ENCODE measurements at places on chromosomes 7 and 10.

- no peak for DNase-seq
These were observed 57.3 kb upstream of the SMIM30 start for GRCh38 chr7:113175525-113176104.

- DNase-seq, result no peak
These were observed 310.4 kb upstream of the IMMP2L start for GRCh38 chr7:111872450-111873325.

GRCh38 chr7:158422196-158422886 is 165.3 kb downstream of the PTPRN2 start:
- DNase-seq, result no peak

DNA sequence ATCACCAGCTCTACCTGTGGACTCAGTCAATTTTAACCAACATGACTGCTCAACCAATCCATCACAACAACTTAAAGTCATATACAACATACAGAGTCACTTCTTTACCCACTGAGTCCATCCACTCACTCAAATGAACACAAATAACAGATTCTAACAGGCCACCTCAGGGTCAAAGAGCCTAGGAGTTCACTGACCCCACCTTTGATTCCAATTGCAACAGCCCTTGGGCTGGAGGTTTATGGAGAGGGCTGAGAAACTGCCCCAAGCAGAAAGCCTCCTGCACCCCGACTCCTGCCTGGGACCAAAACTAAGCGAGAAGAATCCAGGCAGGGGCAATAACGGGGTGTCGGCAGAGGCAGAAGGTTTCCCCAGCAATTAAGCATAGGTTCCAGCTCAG is 263.8 kb downstream of the PARD3 start:
- no peak for DNase-seq

- no peak for DNase-seq
These were observed 192.1 kb downstream of the CELF2 start for GRCh38 chr10:11209830-11210181.

GRCh38 chr7:68321076-68321639 is 1277.1 kb upstream of the AUTS2 start:
- DNase-seq, result no peak

DNA sequence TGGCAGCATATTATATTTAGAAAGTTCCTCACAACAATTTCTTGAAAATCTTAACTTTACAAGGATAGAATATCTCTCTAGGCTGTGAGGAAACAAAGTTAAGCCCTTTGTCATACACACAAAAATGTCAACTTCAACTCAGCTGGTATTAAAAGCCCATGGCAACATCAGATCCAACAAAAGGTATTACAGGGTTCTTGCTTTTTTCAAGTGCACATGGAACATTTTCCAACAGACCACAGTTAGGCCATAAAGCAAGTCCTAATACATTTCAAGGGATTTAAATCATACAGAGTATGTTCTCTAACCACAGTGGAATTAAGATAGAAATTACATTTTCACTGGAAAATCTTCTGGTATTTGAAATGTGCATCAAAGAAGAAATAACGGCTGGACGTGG is 71.9 kb upstream of the OIT3 start:
- DNase-seq, result no peak

DNA sequence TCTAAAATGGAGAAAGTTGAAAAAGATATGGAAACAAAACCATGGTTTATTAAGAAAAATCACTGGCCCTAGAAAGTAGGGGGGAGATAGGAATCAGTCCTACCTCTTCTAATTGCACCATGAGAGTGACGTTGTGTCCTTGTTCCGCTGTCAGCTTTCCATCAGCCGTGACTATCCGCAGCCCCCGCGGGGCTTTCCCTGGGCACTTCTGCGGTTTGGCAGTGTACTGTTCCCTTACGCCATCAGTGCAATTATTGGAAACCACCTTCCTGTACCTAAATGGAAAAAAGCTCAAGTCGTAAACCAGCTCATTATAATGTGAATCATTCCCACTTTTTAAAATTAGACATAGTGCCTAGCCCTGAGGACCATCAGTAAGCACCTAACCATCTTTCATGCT is 512.2 kb downstream of the SORCS1 start:
- DNase-seq, result no peak

DNA sequence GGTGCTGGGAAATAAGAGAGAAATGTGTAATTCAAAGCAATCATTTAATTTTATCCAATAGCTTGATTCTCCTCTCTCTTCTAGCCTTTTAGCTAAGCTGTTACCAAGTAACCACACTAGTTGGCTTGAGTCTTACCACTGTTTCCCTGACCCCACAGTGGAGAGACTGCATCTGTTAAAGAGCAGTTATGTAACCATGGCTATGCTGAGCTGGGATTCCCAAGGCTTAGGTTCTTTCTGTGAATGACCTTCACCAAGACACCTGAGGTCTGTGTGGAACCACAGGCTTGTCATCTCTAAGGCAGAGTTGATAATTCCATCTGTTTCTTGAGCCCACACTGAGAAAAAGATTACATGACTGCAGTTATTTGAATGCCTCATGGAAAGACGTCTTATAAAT is 47.7 kb upstream of the ATRNL1 start:
- no peak for DNase-seq

DNA sequence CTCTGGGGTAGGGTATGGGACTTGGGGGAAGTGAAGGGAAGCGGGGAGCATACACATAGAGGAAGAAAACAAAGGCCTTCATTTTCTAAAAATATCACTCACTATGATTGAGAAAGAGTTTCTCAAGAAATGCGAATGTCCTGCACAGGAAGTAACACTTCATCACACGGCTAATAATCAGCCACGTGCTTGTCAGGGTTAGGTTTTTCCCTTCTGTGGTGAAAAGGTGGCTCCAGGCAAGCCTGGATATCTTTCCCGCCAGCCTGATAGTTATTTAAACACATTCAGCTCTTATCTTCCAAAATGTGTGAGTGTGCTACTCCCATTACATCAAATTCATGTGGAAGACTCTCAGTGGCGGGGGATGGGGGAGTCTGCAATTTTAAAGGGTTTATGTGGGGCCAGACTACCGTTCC is 166.4 kb upstream of the ADO start:
- no peak for DNase-seq

GRCh38 chr7:155893664-155894063 is 81.4 kb upstream of the SHH start:
- DNase-seq, result no peak

DNA sequence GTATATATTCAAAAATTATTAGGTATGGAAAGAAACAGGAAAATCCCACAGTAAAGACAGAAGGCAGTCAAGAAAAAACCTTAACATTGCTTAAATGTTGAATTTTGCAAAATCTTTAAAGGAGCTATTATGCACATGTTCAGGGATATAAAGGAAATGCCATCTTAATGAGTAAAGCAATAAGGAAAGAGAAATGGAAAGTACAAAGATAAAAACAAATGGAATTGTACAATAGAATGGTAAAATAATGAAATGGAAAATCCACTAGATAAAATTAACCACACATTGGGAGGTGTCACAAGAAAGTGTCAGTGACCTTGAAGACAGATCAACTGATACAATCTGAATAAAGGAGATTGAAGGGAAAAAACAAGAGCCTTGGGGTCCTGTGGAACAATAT is 82.0 kb downstream of the KIF20B start:
- no peak for DNase-seq

GRCh38 chr10:44850356-44850934 is 60.7 kb upstream of the TMEM72 start:
- no peak for DNase-seq

DNA sequence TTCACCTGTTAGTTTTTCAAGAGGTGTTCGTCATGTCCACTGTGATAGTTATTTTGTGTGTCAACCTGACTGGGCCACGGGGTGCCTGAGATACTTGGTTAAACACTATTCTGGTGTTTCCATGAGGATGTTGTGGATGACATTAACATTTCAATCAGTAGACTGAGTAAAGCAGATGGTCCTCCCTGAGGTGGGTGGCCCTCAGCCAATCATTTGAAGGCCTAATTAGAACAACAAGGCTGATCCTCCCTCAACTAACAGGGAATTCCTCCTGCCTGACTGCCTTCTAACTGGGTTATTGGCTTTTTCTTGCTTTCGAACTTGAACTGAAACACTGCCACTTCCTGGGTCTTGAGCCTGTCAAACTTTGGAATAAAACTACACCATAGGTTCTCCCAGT is 75.8 kb downstream of the ENO4 start:
- no peak for DNase-seq

DNA sequence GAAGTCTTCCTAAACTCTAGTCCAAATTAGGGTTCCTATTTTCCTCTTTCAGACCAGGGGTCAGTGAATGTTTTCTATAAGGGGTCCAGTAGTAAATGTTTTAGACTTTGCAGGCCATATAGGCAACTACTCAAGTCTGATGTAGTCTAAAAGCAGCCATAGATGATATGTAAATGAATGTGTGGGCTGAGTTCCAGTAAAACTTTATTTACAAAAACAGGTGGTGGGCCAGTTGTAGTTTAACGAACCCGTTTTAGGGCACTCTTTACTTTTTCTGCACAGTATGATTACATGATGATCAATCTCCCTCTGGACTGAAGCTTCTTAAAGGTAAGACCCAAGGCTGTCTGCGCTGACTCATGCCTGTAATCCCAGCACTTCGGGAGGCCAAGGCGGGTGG is 243.6 kb downstream of the CAMK1D start:
- no peak for DNase-seq

DNA sequence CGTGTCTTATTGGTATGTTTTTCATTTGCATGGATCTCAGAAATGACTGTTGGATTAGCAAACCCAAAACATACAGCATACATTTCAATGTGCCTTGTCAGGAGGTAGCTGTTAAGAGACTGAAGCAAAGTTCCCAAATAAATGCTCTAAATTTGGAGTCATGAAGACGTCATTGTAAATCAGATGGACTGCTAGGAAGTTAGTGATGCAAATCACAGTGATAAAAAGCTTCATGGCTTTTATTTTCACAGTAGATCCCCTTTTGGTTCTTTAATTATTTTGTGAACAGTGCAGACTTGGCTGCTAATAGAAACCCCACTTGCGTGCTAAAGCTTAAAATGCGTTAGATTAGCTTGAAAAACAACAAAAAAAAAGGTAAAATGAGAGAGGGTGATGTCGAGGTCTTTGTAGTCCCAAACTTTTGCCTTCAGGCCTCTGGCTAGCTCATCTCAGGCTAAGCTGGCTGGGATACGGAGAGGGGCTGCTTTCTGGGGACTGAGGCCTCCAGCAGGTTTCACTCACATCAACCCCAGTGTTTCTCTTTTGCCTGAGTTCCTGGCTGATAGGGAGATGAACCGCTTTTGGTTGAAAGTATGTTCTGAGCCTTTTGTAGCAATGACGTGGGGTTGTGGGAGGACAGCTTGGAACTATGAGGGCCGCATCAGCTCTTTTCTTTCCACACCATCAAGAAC is 107.1 kb upstream of the CDCA7L start:
- no peak for DNase-seq

GRCh38 chr10:28382525-28383269 is 79.8 kb upstream of the MPP7 start:
- DNase-seq, result no peak

DNA sequence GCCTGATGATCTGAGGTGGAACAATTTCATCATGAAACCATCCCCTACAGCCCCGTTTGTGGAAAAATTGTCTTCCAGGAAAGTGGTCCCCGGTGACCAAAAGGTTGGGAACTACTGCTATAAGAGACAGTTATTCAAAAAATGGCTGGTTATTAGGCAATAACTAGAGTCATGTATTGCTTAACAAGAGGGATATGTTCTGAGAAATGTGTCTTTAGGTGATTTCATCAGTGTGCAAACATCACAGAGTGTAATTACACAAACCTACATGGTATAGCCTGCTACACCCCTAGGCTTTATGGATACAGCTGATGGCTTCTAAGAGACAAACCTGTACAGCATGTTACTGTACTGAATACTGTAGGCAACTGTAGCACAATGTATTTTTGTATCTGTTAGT is 71.3 kb upstream of the CSTF2T start:
- no peak for DNase-seq

DNA sequence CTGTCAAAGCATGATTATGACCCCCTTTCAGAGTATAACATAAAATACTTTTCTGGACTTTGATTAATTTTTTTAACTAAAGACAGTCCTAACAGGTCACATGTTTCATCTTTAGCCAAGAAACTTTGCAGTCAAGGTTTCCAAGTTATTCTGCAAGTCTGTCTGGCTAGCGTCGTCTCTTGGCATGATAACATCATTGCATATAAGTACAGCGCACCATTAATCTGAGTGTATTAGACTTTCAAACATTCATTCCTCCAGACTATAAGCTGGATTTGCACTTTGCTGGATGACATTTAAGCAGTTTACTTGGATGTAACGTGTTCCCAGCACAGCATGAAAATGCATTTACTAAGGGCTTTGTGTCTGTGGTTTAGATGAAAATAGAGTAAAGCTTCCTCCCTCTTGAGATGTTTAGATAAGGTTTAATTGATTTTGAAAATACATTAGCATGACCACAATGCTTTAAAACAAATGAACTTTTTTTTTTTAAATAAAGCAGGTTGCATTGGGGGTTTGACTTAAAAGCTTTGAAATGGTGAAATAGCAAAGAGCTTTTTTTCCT is 349.0 kb upstream of the MTPN start:
- no peak for DNase-seq

GRCh38 chr7:32158076-32158475 is 87.9 kb upstream of the PDE1C start:
- DNase-seq, result no peak

- no peak for DNase-seq
These were observed 64.9 kb downstream of the IKZF1 start for GRCh38 chr7:50369143-50370026.

DNA sequence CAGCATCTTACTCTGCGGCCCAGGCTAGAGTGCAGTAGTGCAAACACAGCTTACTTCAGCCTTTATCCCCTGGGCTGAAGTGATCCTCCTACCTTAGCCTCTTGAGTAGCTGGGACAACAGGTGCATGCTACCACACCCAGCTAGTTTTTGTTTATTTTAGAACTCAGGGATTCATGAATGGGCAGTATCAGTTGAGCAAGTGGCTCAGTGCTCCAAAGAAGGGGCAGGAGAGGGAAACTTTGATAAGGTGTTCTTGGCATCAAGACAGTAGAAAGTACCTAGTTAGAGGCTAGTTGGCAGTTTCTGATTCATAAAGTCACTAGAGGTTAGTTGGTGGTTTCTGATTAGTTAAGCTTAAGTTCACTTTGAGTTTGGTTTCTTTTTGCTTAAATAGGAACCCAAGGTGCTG is 18.4 kb downstream of the TRIM24 start:
- no peak for DNase-seq

DNA sequence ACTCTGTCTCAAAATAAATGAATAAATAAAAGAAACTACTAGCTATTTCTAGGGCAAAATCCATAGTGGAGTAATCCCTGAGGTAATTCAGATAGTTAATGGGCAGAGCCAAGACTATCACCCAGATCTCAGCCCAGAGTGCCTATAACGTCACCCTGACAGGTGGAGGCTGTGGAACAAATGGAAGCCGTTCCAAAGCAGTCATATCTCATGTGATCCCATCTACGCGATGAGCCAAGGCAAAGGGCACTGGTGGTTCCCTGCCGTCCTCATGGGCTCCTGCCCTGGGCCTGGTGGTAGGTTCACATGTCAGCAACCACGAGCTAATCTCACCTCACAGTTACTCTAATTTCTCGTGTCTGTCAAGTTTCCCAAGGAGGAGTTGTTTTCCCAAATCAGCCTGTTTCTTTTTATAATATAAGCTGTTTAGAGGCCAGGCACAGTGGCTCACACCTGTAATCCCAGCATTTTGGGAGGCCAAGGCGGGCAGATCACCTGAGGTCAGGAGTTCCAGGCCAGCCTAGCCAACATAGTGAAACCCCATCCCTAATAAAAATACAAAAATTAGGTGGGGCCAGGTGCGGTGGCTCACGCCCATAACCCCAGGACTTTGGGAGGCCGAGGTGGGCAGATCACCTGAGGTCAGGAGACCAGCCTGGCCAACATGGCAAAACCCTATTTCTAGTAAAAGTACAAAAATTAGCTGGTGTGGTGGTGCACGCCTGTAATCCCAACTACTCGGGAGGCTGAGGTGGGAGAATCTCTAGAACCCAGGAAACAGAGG is 22.5 kb upstream of the ASCC1 start:
- no peak for DNase-seq
